ENCODE measurements at places on chromosomes 1 and 21.

DNA sequence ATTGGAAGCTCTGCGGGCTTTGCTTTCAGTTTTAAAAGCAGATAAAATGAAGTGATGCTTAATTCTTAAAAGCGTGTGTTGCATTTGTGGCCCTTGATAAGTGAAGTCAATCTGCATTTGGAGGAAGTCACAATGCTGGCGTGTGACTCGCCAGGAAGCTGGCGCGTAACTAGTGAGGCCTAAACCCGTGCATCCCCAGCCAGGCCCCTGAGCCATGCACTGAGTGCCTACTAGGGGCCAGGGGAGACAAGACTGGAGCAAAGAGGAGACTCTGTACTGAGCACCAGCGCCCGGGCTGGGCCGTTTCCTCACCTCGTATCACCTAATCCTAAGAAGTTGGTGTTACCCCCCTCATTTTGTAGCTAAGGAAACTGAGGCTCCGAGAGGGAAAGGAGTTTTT, 4.6 kb upstream of the DDOST start:
- no peak for DNase-seq

DNA sequence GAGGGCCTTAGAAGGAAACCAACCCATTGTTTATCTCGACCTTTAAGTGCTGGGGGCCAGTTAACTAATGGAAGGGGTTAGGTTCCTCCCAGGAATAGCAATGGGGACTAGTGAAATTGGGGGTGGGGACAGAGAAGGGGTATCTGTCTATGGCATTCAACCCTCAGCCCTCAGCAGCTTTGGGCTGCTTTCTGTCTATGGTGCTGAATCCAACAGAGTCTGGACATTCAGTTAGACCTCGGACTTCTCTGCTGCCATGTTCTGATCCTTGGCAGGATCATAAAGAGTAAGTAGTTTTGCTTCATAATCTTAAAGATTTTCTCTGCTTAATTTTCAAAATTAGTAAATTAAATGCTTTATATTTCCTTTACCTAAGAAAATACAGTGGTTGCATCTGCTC, 2.6 kb upstream of the EPHA10 start:
- DNase-seq: no peak

GRCh38 chr1:112502826-112503225, 5.9 kb upstream of the WNT2B start:
- no peak for DNase-seq

DNA sequence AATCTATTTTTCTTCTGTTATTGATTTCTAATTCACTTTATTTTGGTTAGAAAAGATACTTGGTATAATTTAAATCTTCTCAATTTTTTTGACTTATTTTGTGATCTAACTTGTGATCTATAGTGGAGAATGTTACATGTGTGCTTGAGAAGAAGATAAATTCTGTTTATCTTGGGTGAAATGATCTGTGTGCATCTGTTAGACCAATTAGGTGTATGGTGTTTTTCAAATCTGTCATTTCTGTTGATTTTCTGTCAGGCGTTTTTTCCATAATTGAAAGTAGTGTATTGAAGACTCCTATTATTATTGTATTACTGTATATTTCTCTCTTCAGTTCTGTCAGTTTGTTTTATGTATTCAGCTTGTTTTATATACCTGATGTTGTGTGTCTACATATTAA, 1668.3 kb downstream of the PLA2G4A start:
- no peak for DNase-seq

GRCh38 chr1:231580874-231581273, 45.7 kb upstream of the DISC1 start:
- DNase-seq: no peak

DNA sequence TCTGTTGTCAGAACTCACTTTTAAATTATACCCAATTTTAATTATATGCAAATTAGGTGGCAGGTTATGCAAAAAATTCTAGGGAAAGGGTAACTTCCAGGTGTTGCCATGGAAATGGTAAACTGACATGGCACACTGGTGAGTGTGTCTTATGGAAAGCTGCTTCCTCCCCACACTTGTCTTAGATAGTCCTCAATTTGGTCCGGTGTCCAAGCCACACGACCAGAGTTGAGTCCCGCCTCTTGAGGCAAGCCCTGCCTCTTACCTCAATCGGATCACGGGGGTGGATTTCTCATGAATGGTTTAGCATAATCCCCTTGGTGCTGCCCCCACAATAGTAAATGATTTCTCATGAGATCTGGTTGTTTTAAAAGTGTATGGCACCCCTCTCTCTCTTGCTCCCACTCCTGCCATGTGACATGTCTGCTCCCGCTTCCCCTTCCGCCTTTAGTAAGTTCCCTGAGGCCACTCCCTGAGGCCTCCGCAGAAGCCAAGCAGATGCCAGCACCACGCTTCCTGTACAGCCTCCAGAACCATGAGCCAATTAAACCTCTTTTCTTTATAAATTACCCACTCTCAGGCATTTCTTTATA, 74.9 kb downstream of the MATN1 start:
- DNase-seq: no peak

DNA sequence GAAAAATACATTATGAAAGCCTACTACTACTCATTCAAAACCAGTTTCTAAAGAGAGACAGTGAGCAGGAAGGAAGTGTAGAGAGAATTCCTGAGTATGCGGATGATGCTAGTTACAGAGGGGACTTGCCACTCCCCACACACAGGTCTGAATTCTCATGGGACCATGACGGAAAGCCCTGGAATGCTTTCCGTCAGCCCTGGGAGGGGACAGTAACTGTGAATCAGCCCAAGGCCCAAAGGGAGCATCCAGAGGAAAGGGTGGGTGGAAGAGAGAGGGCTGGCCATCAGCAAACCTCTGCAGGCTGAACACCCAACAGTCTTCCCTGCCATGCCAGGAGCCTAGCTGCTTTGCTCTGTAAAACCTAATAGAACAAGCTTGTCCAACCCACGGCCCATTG, 36.4 kb downstream of the RCSD1 start:
- peak; percentile 88 for DNase-seq

DNA sequence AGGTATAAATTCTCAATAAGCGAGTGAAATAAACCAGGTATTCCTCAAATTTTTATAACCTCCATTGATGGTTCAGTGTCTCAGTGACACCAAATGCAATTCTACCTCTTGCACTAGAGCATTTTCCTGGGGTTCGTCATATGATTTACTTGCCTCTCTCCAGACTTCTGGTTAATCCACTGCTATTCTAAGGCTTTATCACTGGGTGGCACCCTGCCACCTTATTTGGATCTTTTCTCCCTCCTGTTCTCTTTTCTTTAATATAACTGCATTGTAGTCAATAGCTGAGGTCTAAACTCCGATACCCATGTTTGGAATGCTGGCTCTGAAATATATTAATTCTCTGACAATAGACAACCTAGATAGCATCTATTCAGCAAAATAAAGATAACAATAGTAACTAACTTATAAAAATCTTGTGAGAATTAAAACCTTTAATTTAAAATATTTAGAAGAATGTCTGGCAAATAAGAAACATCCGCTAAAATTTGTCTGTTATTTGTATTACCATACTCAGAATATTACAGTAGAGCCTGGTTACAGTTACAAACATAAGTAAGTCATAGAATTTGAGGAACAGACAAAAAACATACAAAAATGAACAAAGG, 436.4 kb downstream of the PLA2G4A start:
- peak; percentile 72 for DNase-seq

GRCh38 chr1:224922404-224923164, 6.9 kb upstream of the DNAH14 start:
- peak; percentile 63 for DNase-seq

GRCh38 chr1:198672124-198672523, 33.3 kb downstream of the PTPRC start:
- DNase-seq: no peak

- DNase-seq: no peak
Measured at GRCh38 chr1:157021688-157022087, 23.9 kb downstream of the ARHGEF11 start.

GRCh38 chr1:212917134-212917485, 33.2 kb upstream of the VASH2 start:
- DNase-seq: no peak

DNA sequence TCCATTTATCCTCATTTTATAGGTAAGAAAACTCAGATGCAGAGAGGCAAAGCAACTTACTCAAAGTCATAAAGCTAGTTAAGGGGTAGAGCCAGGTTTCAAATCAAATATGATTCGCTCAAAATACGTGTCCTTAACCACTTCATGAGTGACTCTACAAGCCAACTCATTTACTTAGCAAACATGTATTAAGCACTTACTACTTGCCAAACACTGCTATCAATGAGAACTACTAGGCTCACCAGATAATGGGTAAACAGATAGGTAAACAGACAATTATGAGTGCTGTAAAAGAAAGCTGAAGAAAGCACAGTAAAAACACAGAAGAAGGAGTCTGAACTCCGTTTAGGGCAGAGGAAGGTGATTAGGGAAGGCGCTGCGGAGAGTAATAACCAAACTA, 65.9 kb downstream of the WDR64 start:
- DNase-seq: no peak

GRCh38 chr1:179976970-179977651, 22.5 kb downstream of the CEP350 start:
- DNase-seq: no peak

- DNase-seq: peak; percentile 70
Measured at GRCh38 chr21:36917471-36918158, 48.9 kb downstream of the HLCS start.

All from islet precursor cell (in vitro differentiated cells).